ENCODE measurements at places on chromosomes 16 and 17.

- peak; percentile 77 for DNase-seq
These were observed 37.5 kb downstream of the MPRIP start for GRCh38 chr17:17079761-17080160.

DNA sequence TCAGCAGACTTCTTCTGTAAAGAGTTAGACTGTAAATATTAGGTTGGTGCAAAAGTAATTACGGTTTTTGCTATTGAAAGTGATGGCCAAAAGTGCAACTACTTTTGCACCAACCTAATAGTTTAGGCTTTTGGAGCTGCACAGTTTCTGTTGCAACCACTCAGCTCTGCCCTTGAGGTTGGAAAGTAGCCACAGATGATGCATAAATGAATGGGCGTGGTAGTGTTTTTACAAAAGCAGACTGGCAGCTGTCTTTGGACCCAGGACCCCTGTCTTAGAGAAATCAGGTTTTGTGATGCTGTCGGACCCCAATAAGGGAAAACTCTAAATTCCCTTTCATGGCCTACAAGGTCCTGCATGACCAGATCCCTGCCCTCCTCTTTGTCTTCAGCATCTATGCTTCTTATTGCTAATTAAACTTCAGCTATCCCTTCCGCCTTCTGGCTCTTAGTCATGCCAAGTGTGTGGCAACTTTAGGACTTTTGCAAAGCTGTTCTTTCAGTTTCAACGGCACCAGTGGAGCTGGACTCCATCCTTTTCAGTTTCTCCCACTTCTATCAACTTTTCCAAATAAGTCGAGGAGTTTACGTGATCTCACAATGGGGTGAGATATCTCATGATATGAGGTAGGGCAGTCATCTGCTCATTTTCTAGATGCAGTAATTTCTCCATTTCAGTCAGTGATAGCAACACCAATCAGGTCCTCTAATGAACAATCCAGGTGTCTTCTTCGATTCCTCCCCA, 232.3 kb downstream of the XYLT1 start:
- DNase-seq: no peak

DNA sequence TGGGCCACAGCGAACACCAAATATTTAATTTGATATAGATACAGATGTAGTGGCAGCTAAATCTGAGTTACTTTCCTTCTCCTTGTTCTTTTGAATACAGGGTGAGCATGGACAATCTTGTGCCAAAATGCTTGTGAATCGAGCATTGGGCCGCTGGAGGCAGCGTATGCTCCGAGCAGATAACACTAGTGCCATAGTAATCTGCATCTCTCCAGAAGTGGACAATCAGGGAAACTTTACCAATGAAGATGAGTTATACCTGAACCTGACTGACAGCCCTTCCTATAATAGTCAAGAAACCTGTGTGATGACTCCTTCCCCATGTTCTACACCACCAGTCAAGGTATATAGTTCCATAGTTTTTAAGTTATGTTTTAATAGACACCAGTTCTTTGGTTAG, 21.2 kb upstream of the BCAS3 start:
- peak; percentile 33 for DNase-seq

- DNase-seq: no peak
These were observed 118.8 kb downstream of the C16orf95 start for GRCh38 chr16:87198328-87198832.
